ENCODE measurements at places on chromosomes 7 and 10. TPM values are rescaled to one million over a fixed set of nuclear protein-coding genes. Genes with fewer than 3 reads are reported as not detected.

DNA sequence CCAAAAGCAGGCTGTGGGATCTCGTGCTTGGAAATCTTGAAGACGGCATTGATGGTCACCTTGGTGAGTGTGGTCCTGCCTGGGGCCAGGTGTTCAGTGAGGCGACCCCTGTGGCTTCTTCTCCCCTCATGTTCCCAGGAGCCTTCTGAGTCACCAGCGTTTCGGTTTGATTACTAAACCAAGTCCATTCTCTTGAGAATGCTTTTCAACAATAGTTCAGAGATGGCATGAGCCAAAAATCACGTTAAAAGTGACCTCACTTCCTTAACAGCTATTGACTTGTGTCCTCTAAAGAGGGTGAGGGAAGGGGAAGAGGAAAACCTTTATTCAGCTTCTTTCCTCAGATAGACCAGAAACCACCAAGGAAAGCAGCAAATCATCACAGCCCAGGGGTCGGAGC, 315.2 kb downstream of the GATA3 start:
- DNase-seq: no peak

GRCh38 chr7:154423231-154423630, 371.0 kb downstream of the DPP6 start:
- no peak for DNase-seq

GRCh38 chr7:105502173-105502572, 19.9 kb downstream of the PUS7 start:
- no peak for DNase-seq

- DNase-seq: no peak
Measured at GRCh38 chr7:113921363-113921762, 2.6 kb upstream of the PPP1R3A start.

DNA sequence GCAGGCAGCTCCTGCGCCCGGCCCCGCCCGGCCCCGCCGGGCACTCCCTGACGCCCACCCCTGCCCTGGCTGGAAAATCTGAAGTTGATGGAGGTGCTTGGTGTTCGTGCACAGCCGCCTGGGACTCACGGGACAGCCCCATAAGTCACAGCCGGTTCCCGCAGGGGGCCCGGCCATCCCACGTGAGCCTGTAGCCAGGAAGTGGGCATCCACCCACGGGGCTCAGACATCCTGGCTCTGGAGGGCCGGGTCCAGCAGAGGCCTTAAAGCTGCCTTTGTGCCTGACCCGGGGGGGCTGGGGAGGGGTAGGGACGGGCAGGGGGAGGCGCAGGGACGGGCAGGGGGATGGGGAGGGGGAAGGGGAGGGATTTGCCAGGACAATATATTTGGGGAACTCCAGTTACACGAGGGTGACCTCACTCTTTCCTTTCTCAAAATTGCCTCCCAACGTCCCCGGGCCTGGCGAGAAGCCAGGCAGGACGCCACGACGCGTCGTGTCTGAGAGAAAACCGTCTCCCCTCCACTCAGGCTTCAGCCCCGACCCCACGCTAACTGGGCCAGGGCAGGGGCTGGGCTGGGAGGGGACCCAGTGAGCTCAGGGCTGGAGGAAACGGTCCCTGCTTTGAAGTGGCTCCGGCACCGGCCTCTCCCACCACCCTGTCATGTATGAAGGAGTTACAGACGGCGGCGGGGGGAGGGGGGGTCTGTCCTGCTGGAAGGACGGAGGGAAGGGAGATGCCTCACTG, 82.1 kb upstream of the PDGFA start:
- no peak for DNase-seq

GRCh38 chr10:47401874-47402640, 18.0 kb upstream of the ZNF488 start:
- DNase-seq: no peak

DNA sequence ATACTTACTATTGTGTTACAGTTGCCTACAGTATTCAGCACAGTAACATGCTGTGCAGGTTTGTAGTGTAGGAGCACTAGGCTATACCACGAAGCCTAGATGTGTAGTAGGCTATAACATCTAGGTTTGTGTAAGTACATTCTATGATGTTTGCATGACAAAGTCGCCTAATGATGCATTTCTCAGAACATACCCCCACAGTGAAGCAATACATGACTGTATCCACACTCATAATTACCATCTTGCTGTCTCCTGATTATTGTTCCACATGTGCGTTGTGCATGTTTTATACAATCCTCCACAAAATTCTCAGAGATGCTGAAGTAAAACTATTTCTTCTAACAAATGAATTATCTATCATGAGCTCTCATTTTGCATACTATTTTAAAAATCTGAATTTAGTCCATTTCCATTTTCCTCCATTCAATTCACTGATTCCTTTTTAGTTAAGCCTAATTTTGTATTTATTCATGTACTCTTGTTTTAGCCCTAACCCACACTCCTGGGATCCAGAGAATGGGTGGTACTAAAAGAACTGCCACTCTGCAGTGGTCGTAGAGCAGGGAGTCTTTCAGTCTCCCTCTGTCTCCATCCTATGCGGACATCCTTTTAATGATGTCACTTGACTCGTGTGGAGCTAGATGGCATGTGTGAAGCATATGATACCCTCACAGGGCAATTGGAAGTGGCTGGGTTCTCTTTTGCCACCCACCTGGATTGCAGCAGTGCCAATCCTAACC, 67.6 kb upstream of the CAV2 start:
- DNase-seq: no peak

TPK1 gene
- 2.6 TPM for total RNA-seq

NKX1-2 gene
- total RNA-seq: 0.59 TPM

Data from glutamatergic neuron (in vitro differentiated cells).